Activated gamma-delta T cell treated with Interleukin-2 at 50 U/mL for 16 hours (primary cell): ENCODE measurements at places on chromosomes 4 and X.

DNA sequence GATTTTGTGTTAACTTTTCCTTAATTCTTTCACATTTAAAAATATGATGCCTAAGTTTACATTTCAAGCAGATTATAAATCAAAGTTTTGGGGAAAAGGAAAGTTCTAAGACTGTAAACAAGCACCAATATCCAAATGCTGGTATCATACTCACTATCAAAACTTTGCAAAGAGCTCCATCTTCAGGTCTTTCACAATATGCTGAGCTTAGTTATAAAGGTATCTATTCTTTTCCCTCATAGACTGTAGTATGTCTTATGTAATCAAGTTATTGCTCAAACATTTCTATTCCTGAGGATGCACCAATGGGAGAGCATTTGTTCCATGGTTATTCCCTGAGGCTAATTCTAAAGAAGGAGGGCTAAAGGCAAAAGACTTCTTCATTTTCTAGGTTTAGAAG, 207.9 kb upstream of the FAM241A start:
- no peak for DNase-seq

DNA sequence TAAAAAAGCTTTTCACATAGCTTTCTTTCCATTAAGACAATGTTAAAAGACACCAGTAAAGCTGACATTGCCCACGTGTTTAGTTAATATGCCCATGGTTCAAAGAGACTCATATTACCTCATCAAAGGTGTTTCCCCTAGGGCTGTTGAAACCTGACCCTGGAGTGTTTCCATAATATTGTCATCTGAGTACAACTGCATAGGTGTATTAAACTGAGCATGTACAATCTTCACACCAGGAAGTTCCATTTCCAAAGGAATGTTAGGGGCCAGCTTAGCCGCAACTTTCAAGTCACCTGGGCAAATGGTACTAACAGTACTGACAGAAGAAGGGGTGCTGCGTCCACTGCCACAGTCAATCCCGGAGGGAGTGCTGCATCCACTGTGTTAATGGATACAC, 27.1 kb downstream of the PDLIM3 start:
- DNase-seq, result no peak

DNA sequence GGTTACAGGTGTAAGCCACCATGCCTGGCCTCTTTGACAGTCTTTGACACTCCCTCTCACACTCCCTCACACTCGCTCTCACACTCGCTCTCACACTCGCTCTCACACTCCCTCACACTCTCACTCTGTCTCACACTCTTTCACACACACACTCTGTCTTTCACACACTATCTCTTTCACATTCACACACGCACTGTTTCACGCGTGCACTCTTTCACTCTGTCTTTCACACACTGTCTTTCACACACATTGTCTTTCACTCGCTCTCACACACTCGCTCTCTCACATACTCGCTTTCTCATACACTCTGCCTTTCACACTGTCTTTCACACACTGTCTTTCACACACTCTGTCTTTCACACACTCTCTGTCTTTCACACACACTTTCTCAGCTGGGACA, 167.1 kb upstream of the CXCL13 start:
- DNase-seq, result no peak

- DNase-seq, result no peak
Measured at GRCh38 chrX:31213941-31214340, 142.1 kb upstream of the FTHL17 start.

GRCh38 chr4:5940470-5941203, 47.8 kb upstream of the CRMP1 start:
- no peak for DNase-seq
